SW 1271 (cell line): ENCODE measurements at places on chromosomes 1 and 21.

- no peak for DNase-seq
Measured at GRCh38 chr1:210558302-210558701, 229.6 kb downstream of the HHAT start.

DNA sequence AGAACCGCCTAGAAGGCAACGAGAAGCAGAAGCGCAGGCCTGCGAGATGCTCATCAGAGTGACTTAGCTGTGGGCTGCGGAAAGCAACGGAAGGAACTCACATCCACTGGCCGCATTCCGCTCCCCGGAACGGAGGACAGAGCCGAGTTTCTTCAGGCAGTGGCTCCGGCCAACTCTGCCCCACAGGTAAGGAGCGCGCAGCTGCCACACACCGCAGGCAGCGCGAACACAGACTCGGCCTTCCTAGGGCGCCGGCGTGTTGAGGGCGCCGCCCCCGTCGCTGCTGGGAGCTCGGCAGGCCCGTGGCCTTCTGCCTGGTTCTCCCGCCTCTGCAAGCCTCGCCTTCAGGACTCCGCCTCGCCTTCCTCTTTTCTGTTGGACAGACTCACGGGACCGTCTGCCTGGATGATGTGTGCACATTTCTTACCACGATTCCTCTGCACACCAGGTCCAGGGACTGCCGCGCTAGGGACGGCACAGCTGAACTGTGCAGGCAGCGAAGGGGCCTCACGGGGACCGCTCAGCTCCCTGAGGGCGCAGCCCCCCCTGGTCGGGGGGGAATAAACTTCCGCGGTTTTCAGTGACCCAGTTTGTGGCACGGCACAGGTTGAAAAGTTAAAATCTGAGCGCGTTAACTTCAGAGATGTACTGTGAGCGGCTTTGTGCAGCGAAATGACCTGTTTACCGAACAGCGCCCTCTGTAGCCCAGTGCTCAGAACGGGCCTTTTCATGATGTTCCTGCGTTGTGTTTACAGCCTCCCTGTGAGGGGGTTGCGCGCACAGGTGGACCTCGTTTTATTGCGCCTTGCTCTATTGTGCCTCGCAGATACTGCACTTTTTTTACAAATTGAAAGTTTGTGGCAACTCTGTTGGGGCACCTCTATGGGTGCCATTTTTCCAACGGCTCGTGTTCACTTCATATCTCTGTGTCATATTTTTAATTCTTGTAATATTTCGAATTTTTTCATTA, 15.8 kb downstream of the TCP10L start:
- DNase-seq, result peak; percentile 64

GRCh38 chr1:177142791-177143271, 21.7 kb downstream of the ASTN1 start:
- DNase-seq, result no peak

- DNase-seq, result no peak
Measured at GRCh38 chr1:62304975-62305374, 14.3 kb downstream of the KANK4 start.

DNA sequence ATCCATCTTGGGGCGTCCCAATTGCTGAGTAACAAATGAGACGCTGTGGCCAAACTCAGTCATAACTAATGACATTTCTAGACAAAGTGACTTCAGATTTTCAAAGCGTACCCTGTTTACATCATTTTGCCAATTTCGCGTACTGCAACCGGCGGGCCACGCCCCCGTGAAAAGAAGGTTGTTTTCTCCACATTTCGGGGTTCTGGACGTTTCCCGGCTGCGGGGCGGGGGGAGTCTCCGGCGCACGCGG, 282 bp upstream of the SOD1 start:
- no peak for DNase-seq
